Adipocyte (in vitro differentiated cells): ENCODE measurements at places on chromosomes 7 and 10.

DNA sequence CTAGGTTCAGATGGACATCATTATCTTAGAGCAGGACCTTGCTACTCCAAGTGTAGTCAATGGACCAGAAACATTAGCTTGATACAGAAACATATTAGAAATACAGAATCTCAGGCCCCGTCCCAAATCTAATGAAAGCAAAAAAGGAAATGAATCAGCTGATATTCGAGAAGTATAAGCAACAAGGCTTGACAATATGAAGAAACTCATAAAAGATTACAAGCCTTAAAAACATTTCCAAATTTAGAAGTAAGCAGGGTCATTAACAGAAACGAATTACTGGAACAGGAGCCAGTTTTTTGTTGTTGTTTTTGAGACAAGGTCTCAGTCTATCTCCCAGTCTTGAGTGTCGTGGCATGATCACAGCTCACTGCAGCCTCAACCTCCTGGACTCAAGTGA is 40.5 kb upstream of the GSAP start:
- DNase-seq: no peak

- DNase-seq: no peak
Measured at GRCh38 chr10:118982366-118982765, 47.1 kb upstream of the NANOS1 start.

DNA sequence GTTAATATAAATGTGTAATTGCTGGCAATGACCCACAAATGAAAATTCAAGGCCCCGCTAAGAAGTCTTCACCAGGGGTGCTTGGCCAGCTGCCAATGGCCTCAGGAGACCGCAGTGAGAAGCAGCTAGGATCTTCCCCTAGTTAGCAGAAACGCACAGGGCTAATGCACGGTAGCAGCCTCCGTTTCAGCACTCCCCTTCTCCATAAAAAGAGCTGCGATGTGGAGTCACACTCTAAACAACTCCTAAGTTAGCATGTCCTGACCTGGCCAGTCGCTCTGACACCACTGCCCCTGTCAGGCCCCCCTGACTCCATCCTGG is 139.0 kb downstream of the SEPTIN14 start:
- DNase-seq: no peak

DNA sequence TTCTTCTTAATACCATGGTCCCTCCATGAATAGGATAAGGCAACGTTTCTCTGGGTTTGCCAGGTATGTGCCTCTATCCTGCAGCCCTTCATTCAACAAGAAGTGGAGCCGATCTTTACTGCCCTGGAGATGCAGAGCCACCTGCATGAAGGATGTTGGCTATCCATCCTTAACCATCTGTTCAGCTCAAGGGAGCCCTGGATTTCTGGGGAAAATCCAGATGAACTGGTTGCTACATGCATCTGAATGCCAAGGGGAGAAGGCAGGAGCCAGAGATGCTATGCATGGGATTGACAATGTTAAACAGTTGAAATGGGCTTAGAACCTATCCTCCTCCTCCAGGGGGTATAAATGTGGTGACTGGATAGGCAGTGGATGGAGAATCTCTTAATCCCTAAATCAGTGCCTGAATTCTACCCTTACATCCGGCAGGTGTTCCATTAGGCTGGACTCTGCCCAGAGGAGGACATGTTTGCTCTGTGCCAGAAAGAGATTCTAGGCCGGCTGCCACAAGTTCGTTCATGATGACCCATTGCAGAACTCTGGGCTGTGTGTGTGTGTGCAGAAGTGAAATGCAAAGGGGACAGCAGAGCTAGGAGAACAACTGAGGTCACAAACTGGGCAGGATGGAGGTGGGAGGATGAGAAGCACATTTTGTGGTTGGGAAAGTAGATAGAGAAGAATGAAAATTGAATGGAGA is 15.6 kb downstream of the CPED1 start:
- DNase-seq: no peak

GRCh38 chr10:37384923-37385322 is 259.5 kb downstream of the ANKRD30A start:
- DNase-seq: no peak

GRCh38 chr10:74342991-74343390 is 192.0 kb downstream of the ADK start:
- no peak for DNase-seq

GRCh38 chr10:112979927-112980326 is 29.9 kb downstream of the TCF7L2 start:
- no peak for DNase-seq

- DNase-seq: no peak
Measured at GRCh38 chr10:98555021-98555619, 108.4 kb upstream of the HPS1 start.

DNA sequence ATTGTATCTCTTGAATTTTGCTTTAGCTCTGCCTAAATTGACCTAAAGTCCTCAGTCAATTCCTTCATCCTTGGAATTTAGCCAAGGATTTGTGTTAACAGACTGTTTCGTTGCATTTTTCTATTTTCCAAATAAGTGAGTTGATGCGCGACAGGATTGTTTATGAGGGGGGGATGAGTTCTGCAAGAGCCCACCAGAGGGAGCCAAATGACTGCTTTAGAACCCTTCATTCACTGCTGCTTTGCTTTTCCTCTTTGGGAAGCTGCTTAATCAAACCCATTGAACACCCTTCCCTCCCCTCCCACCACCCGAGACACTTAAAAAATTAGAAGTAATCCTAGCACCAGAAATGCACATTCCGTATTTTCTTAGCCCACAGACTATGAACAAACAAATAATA is 33.7 kb upstream of the PTF1A start:
- DNase-seq: peak; percentile 81

DNA sequence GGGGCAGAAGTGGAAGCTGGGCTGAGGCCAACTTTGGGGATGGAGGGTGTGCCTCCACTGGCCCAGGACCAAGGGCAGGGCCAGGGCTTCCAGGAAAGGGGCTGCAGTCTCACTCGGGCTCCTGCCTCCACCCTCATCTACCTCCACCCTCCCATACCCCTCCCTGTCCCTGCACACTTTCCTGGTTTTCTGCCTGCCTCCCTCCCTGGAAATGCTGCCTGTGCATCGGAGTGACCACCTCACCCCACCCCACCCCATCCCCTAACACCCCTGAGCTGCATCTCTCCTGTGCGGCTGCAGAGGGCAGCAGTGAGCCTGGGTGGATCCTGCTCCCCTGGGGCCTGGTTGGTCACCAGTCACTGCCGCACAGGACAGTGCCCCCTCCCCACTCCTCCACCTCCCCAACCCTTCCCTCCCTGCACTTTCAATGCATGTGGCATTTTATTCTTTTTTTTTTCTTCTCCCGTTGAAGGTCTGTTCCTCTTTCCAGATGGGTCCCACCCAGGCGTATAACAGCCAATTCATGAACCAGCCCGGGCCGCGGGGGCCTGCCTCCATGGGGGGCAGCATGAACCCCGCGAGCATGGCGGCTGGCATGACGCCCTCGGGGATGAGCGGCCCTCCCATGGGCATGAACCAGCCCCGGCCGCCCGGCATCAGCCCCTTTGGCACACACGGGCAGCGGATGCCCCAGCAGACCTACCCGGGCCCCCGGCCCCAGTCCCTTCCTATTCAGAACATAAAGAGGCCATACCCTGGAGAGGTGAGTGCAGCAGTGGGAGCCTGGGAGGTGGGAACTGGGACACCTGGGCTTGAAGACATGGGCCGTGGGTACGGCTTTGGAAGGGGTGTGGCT is 54.1 kb upstream of the PPIF start:
- DNase-seq: peak; percentile 21

DNA sequence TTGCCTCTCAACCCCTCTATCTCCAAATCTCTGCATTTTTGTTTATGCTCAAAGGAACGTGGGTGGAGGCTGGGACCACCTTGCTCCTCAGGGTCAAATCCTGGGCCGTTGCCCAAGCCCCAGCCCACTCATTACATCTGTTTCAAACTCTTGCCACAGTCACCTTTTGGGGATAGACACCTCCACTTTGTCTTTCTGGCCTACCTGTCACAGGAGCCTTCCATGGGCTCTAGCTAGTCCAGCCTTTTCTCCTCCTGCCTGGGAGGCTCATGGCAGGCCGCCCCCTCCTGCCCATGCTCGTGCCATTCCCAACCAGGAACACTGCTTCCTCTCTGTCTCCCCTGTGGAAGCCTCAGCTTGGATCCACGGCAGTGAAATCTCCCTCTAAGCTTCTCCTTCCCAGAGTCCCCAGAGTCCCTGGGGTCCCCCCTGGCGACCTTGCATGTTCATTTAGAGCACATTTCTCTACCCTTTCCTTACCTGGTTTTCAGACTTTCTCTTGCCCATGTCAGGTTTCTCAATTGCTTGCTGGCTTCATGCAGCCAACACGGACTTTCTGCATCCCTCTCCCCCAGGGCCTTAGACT is 2.5 kb upstream of the ADAMTS14 start:
- DNase-seq: no peak

- no peak for DNase-seq
Measured at GRCh38 chr10:22831586-22831985, 96.3 kb upstream of the ARMC3 start.

- DNase-seq: no peak
Measured at GRCh38 chr7:27143023-27143949, at the start of gene HOXA5. HOXA5 (minus strand) TSS chr7:27143681; CDS start chr7:27143607, 74 bp downstream.

- DNase-seq: no peak
Measured at GRCh38 chr7:30708412-30708811, 26.2 kb upstream of the CRHR2 start.

- no peak for DNase-seq
Measured at GRCh38 chr7:157827045-157827862, 490.4 kb downstream of the DNAJB6 start.

GRCh38 chr7:15836041-15836440 is 149.6 kb upstream of the MEOX2 start:
- peak; percentile 22 for DNase-seq

- DNase-seq: no peak
Measured at GRCh38 chr10:98419469-98420261, 4.7 kb upstream of the PYROXD2 start.

DNA sequence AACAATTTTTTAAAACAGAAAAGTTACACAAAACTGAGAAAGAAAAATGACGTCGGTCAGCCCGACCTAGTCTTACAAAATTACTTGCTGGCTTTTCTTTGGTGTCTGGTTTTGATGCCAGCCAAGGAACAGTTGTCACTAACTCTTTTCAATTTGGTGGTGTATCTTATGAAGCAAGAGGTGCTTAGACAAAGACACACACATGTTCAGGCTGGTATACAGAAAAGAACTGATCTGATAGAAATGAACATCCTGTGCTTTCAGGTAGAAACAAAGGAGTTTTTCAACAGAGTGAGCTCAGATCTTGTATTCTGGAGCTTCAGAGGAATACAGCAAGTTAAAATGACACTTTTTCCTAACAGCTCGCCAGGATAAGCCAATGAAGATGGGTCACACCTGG is 43.6 kb downstream of the PARD3 start:
- no peak for DNase-seq

- peak; percentile 12 for DNase-seq
Measured at GRCh38 chr7:135147341-135147898, 452 bp upstream of the TMEM140 start.

- DNase-seq: no peak
Measured at GRCh38 chr10:122543676-122544445, 16.7 kb upstream of the DMBT1 start.

DNA sequence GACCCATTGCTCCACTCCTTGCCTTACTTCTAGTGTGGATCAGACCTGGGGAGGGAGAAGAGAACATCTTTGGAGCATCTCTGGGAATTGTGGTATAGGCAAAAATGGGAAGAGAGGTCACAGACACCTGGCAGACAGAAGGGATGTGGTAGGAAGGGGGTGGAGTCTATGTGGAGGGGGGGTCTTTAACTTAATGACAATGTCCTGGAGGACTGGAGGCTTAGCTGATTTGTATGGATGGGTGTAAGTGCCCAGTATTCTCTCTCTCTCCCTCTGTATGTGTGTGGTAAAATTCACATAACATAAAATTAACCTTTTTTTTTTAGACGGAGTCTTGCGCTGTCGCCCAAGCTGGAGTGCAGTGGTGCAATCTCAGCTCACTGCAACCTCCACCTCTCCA is 3.1 kb upstream of the LDB1 start:
- no peak for DNase-seq

- DNase-seq: no peak
Measured at GRCh38 chr10:132391676-132392020, 5.4 kb upstream of the PWWP2B start.
